ENCODE measurements at places on chromosomes 1 and 21. TPM values are rescaled to one million over a fixed set of nuclear protein-coding genes. Genes with fewer than 3 reads are reported as not detected.

Gene DYNLT5
- total RNA-seq, result 3.4 TPM

Gene FMOD
- 29.5 TPM for total RNA-seq

Gene TXNIP
- total RNA-seq, result 284 TPM

Gene IL20
- total RNA-seq, result not detected

Data from articular chondrocyte of knee joint (primary cell).